Posterior vena cava (tissue), 2 donors: ENCODE measurements at places on chromosomes 16 and 17. TPM values are rescaled to one million over a fixed set of nuclear protein-coding genes. Genes with fewer than 3 reads are reported as not detected.

GRCh38 chr16:59635674-59636073, 901.6 kb upstream of the GOT2 start:
- DNase-seq = no peak

DNA sequence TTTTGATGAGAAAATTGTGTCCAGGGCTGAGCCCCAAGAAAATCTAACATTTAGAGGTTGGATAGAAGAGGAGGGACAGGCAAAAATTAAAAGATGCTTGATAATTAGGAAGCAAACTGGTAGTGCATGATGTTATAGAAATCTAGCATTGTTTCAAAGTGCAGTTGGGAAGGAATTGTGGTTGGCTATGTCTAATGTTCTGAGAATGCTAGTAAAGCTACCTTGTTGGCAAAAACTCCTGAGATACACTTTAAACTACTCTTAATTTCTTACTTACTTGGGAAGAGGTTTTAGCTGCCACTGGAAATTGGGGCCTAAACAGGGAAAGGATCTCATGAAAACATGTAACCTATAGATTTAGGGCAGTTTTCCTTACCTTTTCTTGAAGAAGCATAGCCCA, 48.3 kb downstream of the MAP2K4 start:
- DNase-seq = no peak

DNA sequence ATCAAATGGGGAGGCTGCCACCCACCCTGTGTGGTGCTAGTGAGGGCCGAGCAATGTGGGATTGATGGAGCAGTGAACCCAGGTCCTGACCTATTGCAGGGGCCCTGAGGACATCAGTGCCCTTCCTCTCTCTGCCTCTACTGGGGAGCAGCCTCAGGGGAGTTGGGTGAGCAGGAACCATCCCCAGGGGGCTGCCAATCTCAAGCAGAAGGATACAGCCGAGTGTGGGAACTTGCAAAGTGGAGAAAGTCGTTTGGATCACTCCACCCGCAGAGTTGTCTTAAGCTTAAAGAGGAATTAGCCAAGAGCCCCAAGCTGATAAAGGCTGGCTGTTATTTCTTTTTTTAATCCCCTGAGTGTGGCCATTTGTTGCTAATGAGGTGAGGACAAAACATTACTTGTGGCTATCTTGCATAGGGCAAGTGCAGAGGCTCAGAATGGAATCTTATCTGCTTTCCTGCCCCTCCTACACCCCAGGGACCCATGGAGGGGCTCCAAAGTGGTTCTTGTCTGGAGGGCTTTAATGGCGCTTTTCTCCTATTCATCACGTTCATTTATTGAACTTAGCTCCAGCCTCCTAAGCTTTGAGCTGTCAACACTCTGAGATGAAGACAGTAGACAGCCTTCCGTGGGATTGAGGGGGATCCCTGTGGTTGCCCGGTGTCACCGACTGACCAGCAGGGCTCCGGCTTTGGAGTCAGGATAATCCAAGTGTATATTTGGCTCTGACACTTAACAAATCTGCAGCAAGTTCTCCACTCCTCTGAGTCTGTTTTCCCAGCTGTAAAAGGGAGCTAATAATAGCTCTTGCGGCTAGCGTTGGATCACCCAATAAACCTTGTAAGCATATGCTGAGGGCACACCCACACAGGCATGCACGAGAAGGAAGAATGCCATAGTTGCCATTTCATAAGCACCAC, 45.1 kb downstream of the MYH11 start:
- DNase-seq = no peak

DNA sequence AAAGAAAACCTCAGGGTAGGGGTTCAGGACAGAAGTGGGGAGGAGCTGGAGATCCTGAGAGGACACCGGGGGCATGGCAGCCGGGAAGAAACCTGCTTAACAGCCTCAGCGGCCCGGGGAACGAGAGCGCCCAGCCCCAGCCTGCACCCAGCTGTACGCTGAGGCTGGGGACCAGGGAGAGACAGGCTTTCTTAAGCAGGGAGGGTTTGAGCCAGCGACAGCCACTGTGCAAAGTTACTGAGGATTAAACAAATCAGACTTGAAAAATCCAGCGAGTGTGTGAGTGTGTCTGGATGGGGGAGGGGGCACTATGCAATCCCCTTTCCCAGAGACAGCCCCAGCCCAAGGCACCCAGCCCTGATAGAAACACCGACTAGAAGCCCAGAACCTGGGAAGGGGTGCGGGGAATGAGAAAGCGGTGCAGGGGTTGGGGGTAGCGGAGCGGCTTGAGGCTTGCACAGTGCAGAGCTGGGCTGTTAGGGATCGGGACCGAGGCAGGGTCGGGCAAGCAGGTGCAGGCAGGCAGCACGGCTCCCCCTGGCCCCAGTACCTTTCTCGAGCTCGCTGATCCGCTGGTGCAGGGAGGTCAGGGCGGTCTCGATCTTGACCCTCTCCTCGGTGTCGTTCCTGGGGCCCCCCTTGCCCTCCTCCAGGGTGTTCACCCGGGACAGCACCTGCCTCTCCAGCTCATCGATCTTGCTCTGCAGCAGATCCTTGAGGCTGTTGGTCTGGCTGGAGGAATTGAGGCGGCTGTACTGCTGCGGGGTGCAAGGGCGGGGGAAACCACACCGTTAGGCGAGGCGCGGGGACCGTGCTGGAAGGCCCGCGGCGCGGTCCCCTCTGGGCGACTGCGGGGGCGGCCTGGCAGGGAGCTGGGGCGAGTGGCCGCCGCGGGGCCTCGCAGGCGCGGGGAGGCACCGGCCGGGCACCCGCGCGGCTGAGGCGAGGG, 1.2 kb downstream of the NPTX1 start:
- no peak for DNase-seq

GRCh38 chr17:17535957-17536356, 39.8 kb upstream of the RASD1 start:
- no peak for DNase-seq

GRCh38 chr17:61412143-61412859, 12.7 kb downstream of the TBX2 start:
- DNase-seq = peak; percentile 94

GRCh38 chr17:80782536-80783427, 208.9 kb upstream of the CHMP6 start:
- peak; percentile 63 for DNase-seq

- DNase-seq = no peak
Observed at GRCh38 chr16:82439678-82440293, 187.0 kb upstream of the CDH13 start.

- DNase-seq = peak; percentile 92
Observed at GRCh38 chr17:74862108-74862901, 2.6 kb upstream of the GRIN2C start.

GRCh38 chr17:57861000-57861789, 11.4 kb upstream of the MRPS23 start:
- peak; percentile 90 for DNase-seq

- DNase-seq = no peak
Observed at GRCh38 chr16:5393070-5393469, 295.5 kb upstream of the EEF2KMT start.

- no peak for DNase-seq
Observed at GRCh38 chr16:28207399-28207798, 4.4 kb downstream of the XPO6 start.

DNA sequence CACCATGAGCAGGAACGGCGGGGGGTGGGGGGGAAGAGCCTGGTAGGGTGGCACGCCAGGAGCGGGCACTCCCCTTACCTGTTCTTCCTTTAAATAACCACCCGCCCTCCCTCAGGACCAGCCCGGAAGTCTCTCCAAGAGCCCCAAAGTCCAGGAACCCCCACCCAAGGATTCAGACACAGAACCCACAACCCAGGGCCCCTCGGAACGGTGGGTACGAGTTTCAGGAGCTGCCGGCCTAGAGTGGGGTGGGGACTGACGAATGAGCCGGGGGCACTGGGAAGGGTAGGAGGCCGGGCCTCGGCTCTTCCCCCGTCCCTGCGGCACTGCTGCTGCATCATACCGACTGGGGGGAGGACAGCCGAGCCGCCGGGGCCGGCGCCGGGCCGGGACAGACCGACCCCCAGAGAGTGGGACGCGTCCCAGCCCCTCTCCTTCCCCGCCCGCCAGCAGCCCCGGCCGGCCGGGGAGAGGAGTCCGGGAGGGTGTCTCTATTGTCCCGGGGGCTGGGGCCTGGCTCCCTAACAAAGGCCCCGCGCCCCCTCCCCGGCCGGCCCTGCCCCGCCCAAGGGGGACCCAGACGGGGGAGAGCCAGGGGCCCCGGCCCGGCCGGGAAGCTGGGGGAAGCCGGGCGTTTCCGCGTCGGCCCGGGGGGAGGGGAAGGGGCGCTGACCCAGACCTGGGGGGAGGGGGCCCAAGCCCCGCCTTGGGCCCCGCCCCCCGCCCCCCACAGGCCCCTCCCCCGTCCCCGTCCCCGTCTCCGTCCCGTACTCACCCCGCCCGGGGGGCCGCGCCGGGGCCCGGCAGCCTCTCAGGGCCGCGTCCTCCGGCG, 747 bp downstream of the ATXN7L3 start:
- peak; percentile 90 for DNase-seq

- no peak for DNase-seq
Observed at GRCh38 chr17:65886315-65887245, 305.4 kb downstream of the CEP112 start.

GRCh38 chr16:83561876-83562275, 245.9 kb upstream of the HSBP1 start:
- DNase-seq = no peak

DNA sequence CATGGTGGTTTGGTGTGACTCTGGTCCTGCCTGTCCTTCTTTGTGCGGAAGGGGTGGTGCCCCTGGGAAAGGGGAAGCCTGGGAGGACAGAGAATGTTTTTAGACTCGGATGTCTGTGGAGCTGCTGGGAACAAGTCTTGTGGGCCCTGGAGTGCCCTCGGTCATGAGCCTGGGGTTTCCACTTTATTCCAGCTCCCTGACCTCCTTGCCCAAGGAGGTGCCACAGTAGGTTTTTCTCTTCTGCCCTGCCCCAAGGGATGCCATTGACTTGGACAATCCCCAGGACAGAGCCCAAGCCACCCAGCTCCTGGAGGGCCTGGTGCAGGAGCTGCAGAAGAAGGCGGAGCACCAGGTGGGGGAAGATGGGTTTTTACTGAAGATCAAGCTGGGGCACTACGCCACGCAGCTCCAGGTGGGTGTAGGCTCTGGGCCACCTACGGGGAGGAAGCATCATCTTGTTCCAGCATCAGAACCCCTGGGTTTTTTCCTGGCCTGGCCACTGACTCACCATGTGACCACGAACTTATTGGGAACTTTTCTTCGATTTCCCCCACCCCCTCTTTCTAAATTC, 1.4 kb downstream of the STAT5A start:
- DNase-seq = peak; percentile 71

- DNase-seq = no peak
Observed at GRCh38 chr16:9904526-9904925, 277.7 kb downstream of the GRIN2A start.

DNA sequence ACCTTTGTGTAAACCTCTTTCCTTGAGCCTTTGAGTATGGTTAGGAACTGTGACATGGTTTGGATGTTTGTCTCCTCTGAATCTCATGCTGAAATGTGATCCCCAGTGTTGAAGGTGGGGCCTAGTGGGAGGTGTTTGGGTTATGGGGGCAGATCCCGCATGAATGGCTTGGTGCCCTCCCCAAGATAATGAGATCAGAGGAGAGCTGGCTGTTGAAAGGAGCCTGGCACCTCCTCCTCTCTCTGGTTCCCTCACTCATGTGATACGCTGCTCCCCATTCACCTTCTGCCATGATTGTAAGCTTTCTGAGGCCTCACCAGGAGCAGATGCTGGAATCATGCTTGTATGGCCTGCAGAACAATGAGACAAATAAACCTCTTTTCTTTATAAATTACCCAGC, 1110.2 kb downstream of the CDH11 start:
- DNase-seq = no peak

Gene ALOX15B
- total RNA-seq = 3.3 TPM

Gene LRRC37A3
- 14.8 TPM for total RNA-seq

Gene SLC52A1
- not detected for total RNA-seq

Gene C17orf58
- 21.9 TPM for total RNA-seq

Gene CRLF3
- total RNA-seq = 10.1 TPM

Gene GRB7
- not detected for total RNA-seq

Gene HOXB13
- not detected for total RNA-seq
